ENCODE measurements at places on chromosomes 12 and 14. TPM values are rescaled to one million over a fixed set of nuclear protein-coding genes. Genes with fewer than 3 reads are reported as not detected.

DNA sequence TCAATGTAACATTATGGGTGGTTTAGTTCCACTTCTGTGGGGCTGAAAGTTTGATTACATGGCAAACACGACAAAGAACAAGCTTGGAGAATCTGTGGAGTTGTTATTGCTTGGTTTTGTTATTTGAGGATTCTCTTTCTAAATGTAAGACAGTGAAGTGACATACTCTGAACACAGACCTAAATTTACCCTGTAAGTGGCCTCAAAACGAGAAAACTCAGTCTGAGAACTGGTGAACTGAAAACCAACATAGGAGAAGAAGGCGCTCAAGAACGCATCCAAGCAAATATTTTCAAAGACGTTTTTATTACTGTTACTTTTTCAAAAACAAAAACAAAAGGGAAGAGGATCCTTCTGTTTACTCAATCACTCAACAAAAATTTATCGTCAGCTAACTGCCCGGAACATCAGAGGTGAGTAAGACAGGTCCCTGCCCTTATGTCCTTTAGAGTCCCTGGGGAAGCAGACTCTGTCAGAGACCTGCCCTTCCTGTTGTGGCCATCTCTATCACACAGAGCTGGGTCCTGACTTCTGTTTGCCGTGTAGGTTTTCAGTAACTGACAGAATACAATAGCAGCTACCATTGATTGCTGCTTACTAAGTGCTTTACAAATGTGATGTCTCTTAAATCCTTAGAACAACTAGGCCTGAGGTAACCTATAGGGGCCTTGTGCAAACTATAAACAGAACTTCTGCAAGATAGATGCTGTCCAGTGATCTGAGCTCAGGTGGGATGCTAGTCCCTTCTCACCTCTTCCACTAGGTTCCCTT is 79.3 kb upstream of the C12orf71 start:
- no peak for DNase-seq

The BHLHE41 gene
- polyA plus RNA-seq = 4.0 TPM

DNA sequence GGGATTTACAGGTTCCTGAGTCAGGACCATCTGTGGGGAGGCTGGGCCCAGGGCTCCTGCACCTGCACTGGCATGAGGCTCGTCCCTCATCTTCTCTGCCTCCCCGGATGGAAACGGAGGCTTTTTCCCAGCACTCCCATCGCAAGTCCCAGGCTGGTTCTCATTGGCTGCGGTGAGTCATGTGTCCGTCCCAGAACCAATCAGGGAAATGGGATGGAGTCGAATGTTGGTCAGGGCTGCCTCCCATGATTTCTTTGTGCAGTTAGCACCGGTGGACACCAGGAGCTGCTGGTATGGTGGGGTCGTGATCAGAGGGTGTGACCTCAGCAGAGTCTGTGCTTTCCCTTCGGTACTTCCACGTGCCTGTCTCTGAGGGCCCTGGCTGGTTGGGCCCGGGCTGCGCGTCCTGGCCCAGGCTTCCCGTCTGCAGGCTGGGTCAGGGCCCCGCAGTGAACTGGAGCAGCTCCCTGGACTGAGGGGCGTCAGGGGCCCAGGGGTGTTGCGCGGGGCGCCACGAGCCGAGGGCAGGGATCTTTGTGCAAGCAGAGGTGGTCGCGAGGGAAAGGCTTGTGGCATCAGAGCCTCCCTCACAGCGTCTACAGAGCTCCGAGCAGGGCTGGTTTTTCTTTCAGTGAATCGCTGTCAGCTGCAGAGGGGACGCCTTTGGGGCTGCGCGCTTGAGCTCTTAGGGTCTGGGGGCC is 168.1 kb downstream of the ADGRD1 start:
- no peak for DNase-seq

GRCh38 chr12:118358612-118359540 is 13.8 kb downstream of the TAOK3 start:
- DNase-seq = no peak

The GOLT1B gene
- 119 TPM for polyA plus RNA-seq

DNA sequence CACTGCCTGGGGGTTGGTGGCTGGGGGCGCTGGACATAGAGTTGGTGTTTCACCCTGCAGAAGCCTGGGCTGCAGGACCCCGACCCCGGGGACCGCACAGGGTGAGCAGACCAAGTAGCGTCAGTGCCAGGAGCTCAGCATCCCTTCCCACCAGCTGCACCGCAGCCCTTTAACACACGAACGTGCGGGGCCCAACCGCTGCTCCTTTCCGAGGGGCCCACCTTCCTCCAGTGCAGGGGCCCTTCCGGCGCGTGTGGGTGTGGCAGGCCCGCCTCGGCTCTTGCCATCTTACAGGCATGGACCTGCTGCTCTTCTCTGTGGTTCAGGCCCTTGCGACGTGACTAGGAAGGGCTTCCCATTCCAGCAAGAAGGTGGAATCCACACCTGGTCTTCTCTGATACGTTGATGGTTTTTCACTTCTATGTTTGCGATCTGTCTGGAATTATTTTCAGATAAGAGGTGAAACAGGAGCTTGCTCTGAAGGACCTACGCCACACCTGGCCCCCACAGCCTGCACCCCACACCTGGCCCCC is 47.8 kb downstream of the LRCOL1 start:
- DNase-seq = no peak

GRCh38 chr14:96711559-96712267 is 85.5 kb upstream of the VRK1 start:
- DNase-seq = no peak

- no peak for DNase-seq
Observed at GRCh38 chr12:52768479-52769200, 8.5 kb downstream of the KRT76 start.

The C14orf132 gene
- 13.2 TPM for polyA plus RNA-seq

- DNase-seq = no peak
Observed at GRCh38 chr14:24690492-24690891, 56.5 kb upstream of the GZMB start.

GRCh38 chr12:4278329-4279197 is 5.0 kb downstream of the CCND2 start:
- no peak for DNase-seq

- no peak for DNase-seq
Observed at GRCh38 chr12:80400571-80400991, 43.5 kb upstream of the PTPRQ start.
